ENCODE measurements at places on chromosomes 4 and X. TPM values are rescaled to one million over a fixed set of nuclear protein-coding genes. Genes with fewer than 3 reads are reported as not detected.

DNA sequence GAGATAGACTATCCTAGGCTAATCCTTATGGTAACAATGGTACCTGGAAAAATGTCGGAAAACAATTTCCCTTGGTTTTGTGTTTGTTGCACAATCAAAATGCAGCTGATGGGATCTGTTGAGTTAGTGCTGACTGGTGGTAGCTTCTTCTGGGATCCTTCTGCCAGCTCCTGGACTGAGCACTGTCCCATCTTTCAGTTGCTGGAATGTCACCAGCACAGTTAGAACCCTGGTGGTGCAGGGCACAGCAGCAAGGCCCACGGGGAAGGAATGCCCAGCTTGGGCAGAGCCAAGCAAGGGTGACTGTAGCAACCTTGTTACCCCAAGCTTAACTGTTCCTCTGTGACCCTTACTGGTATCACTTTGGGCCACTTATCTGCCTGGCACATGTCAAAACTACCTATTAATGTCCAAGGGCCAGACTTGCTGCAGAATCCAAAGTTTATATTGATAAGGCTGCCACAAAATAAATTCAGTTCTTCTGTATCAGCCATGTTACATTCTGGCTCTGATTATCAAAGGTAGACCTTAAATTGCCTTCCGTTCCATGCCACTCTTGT, 53.1 kb downstream of the GK start:
- no peak for DNase-seq

GRCh38 chr4:6500481-6501140, 28.2 kb upstream of the PPP2R2C start:
- DNase-seq: peak; percentile 49

GRCh38 chrX:11629593-11630211, 36.0 kb downstream of the ARHGAP6 start:
- DNase-seq: no peak

- DNase-seq: no peak
These were observed 28.8 kb downstream of the ARHGAP10 start for GRCh38 chr4:147760695-147761094.

DNA sequence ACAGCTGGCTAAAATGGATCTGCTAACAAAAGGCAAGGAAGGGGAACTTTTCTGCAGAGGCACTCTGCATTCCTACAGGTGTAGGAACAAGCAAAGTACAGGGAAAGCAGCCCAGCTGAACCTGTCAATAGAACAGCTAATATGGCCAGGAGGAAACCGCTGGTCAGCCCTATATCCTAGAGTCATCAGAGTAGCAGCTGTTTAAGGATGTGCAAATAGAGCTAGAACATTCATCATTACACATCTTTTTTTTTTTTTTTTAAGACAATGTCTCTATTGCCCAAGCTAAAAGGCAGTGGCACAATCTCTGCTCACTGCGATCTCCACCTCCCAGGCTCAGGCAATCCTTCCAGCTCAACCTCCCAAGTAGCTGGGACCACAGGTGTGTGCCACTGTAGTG, 163.0 kb downstream of the BTC start:
- no peak for DNase-seq

GRCh38 chr4:44869222-44869882, 143.0 kb upstream of the GNPDA2 start:
- DNase-seq: no peak

GRCh38 chrX:76184276-76184675, 11.4 kb downstream of the PBDC1 start:
- no peak for DNase-seq

- DNase-seq: no peak
These were observed 34.4 kb upstream of the ANXA3 start for GRCh38 chr4:78517050-78517652.

- DNase-seq: peak; percentile 93
These were observed 685 bp upstream of the MORF4L2 start for GRCh38 chrX:103687073-103687695.

- no peak for DNase-seq
These were observed 205.6 kb upstream of the S100G start for GRCh38 chrX:16444353-16444752.

- no peak for DNase-seq
These were observed 48.3 kb downstream of the ZAR1 start for GRCh38 chr4:48538358-48538757.

GRCh38 chr4:111775556-111776297, 369.5 kb upstream of the FAM241A start:
- no peak for DNase-seq

DNA sequence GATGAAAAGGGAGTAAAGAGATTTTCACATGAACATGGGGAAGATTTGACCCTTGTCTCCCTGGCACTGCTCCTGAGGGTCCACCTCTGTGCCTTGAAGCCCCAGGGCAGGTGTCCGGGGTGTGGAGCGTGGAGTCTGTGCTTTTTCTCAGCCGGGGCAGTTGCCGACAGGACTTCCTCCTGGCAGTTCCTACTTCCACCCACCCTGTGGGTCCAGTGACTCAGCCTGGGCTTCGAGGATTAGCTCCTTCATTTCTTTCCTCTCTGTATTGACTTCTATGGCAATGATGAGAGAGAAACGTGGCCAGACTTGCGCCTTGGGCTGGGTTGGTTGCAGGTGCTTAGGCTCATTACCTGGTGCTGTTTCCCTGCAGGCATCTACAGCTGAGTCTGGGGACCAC, 35.9 kb upstream of the CLCN4 start:
- DNase-seq: no peak

GRCh38 chrX:106588801-106589200, 23.0 kb upstream of the RADX start:
- no peak for DNase-seq

- DNase-seq: no peak
These were observed 129.2 kb upstream of the PDLIM3 start for GRCh38 chr4:185664481-185664880.

DNA sequence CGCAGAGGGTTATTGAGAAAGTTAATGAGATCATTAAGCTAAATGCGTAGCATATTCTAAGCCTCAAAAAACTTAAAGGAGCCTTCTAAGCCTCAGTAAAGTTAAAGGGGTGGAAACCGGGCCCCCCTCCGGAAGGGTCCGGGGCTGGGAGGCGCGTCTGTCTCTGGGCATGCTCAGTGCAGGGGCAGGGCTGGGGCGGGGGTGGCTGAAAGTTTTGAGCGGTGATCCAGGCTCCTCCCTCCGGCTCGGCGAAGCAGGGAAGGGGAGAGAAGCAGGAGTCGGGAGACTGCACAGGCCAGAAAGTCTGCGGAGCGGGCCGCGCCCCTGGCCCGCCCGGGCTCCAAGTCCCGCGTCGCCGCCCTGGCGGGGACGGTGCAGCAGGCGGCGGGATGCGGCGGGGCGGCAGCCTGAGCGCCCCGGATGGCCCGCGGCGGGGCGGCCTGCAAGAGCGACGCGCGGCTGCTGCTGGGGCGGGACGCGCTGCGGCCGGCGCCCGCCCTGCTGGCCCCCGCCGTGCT, at the start of gene EVC:
TSS of gene EVC (plus strand) at position 241 of the 518 bp plus-strand sequence. CDS start at position 421, 180 bp downstream.
- DNase-seq: peak; percentile 91

GRCh38 chr4:165758086-165758485, 115.0 kb upstream of the TLL1 start:
- no peak for DNase-seq

GRCh38 chr4:138305050-138305449, 62.9 kb upstream of the SLC7A11 start:
- no peak for DNase-seq

GRCh38 chr4:22493523-22493922, 22.3 kb downstream of the ADGRA3 start:
- DNase-seq: no peak

GRCh38 chr4:182576601-182577289, 333.5 kb downstream of the TENM3 start:
- no peak for DNase-seq

- DNase-seq: no peak
These were observed 210.8 kb downstream of the MGST2 start for GRCh38 chr4:139876337-139876941.

DNA sequence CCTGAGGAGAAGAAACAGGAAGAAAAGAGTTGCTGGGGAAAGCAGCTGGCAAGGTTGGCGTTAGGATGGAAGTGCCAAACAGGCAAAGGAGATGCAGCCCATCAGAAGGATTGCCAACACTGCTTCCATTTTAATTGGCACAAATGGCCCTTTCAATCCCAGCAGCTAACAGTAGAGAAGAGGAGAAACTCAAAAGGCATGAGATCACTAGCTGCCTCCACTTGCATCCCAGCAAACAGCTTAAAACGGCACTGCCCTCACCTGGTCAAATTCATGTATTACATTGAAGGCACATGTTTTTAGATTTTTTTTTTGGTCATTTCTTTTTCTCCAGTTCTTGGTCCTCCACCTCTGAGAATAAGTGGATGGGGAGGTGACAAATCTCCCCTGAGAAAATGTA, 14.9 kb upstream of the LOC101059915 start:
- DNase-seq: no peak

PDLIM3 gene
- 58.5 TPM for total RNA-seq

PNMA6F gene
- not detected for total RNA-seq

MND1 gene
- total RNA-seq: not detected

IBSP gene
- total RNA-seq: not detected

FGFBP2 gene
- 16.3 TPM for total RNA-seq

FAM3A gene
- 36.5 TPM for total RNA-seq

MFAP3L gene
- total RNA-seq: 3.6 TPM

NFXL1 gene
- total RNA-seq: 10.4 TPM

GYPE gene
- total RNA-seq: 1.7 TPM

ZXDA gene
- 3.3 TPM for total RNA-seq

GAGE12E gene
- total RNA-seq: not detected

TBC1D1 gene
- total RNA-seq: 45.3 TPM

DIAPH2 gene
- total RNA-seq: 28.1 TPM

TEX13C gene
- total RNA-seq: not detected

Measured in mesenteric fat pad (tissue), 1 donor.